Tongue (tissue), 3 donors: ENCODE measurements at places on chromosomes 2 and 18.
A peak's percentile ranks its signal among the peaks of the same experiment; 100 is the strongest.

- DNase-seq, result peak; percentile 88
These were observed 38.7 kb downstream of the DDX1 start for GRCh38 chr2:15630121-15630977.

DNA sequence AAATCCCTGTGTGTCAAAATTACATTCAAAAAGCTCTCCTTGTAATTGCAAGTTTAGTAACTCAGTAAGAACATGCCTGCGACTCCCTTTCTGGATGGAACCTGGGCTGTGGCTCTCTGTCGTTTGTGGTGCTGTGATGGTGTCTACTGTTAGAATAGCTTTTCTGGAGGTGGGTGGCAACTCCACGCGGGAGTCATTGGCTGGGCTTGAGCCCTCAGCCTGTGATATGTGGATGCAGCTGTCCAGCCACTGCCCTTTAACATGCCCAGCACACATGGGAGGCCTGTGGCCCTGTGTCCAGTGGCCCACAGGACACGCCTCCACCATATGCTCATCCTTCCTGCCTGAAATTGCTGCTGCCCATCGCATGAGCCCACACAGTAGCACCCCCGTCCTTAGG lies 124.2 kb downstream of the RNF144A start:
- DNase-seq, result no peak

- DNase-seq, result no peak
These were observed 48.8 kb downstream of the TCF4 start for GRCh38 chr18:55539240-55539639.

DNA sequence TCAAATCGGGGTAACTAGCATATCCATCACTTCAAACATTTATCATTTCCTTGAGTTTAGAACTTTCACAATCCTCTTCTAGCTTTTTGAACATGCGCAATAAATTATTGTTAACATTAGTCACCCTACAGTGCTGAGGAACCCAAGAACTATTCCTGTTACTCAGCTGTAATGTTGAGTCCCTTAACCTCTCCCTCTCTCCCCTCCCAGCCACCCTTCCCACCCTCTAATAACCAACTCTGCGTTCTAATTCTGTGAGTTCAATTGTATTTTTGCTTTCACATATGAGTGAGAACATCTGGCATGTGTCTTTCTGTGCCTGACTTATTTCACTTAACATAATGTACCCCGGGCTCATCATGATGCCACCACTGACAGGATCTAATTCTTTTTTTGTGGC lies 78.6 kb upstream of the RANBP2 start:
- no peak for DNase-seq

DNA sequence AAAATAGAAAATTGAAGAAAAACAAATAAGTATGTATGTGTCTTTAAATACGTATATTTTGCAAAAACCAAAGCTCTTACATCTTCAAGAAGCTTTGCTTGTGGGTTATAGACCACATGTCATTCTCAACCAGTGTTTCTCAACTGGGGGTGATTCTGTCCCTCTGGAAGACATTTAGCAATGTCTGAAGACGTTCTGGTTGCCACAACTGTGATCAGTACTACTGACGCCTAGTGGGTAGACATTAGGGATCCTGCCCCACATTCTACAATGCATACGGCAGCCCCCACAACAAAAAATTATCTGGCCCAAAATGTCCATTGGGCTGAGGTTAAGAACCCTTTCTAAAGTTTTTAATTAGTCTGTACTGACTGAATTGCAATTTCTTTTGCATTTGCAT lies 48.4 kb downstream of the UNC50 start:
- DNase-seq, result no peak

DNA sequence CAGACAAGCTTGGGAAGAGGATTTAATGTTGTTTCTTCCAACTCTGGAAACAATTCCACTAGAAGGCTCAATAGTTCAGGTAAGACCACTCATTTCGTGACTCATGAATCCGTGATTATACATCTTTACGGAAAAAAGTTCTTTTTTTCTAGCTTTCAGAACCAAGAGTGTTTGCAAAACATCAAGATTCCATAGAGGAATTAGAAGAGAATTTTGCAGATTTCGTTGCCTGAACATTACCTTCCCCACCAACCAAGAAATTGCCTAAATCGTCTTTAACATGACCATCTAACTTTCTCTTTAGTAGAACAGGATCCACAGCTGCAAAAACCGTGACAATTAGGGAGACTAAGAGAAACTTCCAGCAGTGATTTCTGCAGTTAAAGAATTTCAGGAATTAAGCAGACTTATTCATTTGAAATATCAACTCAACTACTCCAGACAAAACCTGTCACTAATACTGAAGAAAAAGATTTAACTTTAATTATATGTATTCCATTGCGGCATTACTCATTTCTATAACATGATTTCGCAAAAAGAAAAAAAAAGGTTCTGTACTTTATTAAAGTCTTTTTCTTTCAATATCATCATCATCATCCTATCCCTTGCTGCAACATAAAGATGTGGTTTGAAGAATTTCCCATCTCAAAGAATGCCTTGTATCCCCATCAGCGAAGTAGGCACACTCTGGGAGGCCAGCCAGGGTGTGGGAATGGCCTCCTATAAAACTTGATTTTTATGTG lies 1.9 kb upstream of the NAB1 start:
- DNase-seq, result peak; percentile 43

DNA sequence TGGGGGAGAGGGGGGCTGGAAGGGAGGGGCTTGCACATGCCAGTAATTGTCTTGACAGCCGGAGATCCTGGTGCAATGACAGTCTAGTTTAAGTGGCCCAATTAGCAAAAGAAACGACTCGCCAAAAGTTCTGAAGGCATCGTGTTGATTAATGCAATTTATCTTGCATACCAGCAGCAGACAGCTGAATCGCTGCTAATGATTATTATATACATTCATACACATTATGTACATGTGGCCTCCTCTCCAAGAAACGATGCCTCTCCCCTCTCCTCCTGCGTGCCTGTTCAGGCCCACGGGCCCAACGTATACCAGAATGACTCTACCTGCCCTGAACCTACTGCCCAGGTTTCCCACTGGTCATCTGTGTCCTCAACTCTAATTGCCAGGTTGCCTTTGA lies 214.5 kb downstream of the CELF4 start:
- DNase-seq, result no peak

DNA sequence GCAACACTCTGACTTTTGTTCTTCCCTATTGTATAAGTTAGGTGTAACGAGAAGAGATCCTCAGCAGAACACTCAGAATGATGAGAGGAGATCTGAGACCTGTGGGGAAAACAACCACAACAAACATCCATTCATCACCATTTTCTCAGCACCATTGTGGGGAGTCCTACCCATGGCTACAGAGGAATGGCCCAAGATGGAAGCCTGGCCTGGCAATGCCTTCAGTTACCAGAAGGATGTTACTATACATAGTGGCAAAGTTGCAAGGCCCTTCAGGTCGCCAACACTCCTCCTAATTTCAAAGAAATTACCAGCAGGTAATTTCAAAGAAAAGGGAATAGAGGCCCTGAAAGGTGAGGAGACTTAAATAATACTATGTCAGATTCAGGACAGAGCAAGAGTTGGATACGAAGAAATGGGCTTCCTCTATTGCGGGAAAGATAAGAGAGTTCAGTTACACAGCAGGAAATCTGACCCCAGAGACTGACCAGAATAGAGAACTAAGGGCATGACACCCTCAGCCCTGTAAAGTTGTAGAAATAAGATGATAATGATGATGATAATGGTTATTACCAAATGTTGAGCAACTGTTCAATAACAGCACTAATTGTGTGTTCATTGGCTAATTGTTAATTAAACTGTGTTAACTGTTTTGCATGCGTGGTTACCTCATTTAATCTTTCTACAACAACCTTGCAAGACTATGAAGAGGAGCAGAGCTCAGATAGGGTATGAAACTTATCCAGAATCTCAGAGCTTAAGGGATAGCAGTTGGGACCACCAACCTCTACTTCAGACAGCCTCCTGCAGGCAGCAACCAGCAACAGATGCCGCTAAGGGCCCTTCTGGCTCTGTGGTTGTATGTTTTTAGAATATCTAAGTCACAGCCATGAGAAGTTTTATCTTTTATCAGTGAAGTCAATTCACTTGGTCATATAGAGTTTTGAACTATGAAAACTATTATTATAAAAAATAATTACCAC lies 37.5 kb downstream of the DHRS9 start:
- DNase-seq, result no peak

DNA sequence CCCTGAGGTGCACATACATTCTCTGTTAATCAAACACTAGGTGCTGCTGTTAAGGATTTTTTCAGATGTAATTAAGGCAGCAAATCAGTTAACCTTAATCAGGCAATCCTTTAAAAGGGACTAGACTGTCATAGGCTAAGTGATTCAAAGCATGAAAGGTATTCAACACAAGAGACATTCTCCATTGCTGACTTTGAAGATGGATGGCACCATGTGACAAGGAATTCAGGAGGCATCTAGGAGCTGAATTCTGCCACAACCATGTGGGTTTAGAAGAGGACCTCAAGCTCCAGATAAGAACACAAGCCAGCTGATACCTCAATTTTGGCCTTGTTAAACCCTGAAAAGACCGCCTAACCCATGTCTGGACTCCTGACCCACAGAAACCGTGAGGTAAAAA lies 84.0 kb downstream of the SMAD2 start:
- DNase-seq, result no peak

GRCh38 chr2:72129681-72130340 lies 17.9 kb downstream of the CYP26B1 start:
- DNase-seq, result peak; percentile 65

DNA sequence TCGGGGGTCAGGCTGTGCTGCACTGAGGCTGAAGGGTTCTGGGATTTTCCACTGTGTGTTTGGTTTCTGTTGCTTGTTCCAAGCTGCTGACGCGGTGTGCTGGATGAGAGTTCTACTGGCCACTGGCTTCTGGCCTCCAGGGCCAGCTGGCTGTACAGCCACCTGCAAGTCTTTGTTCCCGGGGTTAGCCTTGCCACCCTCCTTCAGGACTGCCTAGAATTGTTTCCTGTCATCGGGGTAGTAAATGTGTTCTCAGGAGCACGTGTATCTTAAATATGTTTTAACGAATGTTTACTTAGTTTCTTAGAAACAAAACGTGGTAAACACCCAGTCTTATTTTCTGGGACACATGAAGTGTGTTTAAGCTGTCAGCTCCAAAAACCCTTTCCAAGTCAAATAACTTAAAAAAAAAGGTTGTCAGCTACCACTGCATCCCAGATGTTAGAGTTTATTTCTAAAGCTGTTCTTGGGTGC lies 231.2 kb downstream of the AGAP1 start:
- DNase-seq, result peak; percentile 86

- no peak for DNase-seq
These were observed 19.9 kb upstream of the ENOSF1 start for GRCh38 chr18:732371-732770.

DNA sequence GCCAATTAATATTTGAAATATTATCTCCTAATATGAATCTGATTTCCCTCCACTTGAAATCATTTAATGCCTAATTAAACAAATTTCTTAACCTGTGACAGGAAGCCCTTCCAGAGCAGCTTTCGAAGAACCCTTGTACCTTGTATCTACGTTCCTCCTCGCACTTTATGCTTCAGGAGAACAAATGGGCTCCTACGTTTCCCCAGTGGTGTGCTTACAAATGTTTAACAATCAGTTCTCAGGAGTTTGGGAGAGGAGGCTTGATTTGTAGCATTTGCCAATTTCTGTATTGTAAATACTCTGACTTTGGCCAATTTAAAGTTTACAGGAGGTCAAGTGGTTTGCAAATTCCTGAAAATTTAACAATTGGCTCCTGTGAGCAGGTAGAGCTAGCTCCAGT lies 327.8 kb downstream of the THSD7B start:
- no peak for DNase-seq

DNA sequence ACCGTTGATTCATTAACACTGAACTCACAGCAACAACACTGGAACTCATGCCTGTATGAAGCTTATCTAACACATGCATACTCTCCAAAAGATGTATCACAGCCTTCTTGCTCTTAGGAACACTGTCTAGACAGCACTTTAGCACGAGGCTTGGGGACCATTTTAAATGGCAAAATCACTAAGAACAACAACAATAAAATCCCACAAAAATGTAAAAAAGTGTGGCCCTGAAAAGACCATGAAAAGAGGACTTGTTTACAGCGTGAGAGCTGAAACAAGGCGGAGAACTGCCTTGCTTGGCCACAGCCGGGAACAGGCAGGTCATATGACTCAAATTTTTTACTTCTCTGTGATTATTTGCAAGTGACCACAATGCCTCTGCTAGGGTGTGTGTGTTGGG lies 48.1 kb downstream of the CHN1 start:
- DNase-seq, result no peak

GRCh38 chr2:188328419-188328818 lies 36.7 kb downstream of the GULP1 start:
- no peak for DNase-seq

- no peak for DNase-seq
These were observed 934.6 kb downstream of the SOCS6 start for GRCh38 chr18:71223486-71223885.

GRCh38 chr2:29393676-29394075 lies 278.5 kb downstream of the CLIP4 start:
- no peak for DNase-seq

DNA sequence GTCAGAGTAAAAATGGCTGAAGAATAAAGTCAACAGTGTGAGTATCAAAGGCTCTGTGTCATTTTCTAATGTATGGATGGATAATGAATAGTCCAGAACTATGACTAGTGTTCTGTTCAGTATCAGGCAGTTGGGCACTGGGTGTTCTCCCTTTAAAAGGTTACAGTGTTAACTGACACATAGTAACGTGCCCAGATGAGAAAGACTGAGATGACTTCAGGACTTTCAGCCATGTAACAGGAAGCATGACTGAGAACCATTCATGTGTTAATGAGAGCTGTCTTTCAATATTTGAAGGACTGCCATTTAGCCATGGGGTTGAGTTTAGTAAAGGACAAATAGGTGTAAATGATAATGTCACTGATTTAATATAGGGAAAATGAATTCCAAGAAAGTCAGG lies 187.1 kb downstream of the GULP1 start:
- DNase-seq, result peak; percentile 3

DNA sequence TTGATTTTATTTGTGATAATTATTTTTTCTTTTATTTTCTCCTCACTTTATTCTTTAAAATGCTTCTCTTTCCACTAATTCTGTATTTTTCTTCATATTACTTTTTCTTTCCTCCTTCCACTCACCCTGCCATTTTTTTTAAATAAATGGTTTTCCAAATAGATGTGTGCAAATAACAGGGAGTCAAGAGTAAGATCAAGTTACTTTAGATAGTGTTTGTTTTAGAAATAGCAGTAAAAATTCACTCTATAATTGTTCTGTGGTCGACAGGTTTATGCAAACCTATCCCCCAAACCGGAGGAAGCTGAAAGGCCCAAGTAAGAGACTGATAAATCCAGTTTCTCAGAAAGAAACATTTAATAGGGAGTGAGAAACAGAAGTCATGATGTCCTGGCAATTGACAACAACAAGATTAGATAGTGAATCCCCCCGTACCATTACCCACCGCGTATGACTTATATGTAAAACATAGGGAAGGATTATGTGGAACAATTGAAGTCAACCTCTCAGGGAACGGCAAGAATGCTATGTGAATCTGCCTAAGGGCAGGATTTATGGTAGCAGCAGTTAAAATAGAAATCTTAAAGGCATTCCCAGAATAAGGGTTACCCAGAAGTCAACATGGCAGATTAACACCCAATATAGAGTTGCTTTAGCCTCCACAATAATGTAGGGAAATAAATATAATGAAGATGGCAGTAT lies 75.5 kb downstream of the KYNU start:
- DNase-seq, result no peak
